ENCODE measurements at places on chromosomes 7 and 10.

DNA sequence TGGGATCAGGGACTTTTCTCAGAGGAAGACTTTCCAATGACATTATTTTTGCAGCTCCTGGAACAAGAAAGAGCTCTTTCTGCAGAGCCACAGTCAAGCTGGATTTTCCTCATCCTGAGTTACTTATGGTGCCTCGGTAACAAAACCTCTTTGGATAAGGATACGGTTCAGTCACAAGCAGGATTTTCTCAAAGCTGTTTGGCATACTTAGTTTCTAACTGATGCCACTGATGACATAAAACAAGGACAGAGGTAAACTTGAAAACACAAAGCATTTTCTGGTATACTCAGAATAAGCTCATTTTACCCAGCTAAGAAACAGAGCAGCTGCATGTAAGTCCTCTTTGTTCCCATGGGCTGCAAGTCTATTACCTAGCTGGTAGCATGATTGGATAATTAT lies 340.9 kb upstream of the MEOX2 start:
- no peak for DNase-seq

DNA sequence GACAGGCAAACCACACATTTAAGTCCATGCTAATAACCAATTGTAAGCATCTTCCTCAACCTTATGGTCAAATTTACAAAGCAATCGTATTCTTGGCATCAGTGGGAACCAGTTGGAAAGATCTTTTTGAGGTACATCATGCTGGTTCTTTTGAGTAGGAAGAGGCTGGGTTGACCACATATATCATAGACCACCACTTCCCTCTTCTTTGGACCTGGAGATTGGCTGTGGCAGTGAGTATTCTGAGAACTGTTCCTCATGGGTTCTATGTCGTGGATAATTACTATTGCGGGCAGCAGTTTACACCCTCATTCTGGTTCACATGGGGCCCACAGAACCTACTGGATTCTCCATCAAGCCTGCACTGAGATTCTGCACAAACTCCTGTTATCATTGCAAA lies 35.5 kb upstream of the C1GALT1 start:
- DNase-seq = no peak

DNA sequence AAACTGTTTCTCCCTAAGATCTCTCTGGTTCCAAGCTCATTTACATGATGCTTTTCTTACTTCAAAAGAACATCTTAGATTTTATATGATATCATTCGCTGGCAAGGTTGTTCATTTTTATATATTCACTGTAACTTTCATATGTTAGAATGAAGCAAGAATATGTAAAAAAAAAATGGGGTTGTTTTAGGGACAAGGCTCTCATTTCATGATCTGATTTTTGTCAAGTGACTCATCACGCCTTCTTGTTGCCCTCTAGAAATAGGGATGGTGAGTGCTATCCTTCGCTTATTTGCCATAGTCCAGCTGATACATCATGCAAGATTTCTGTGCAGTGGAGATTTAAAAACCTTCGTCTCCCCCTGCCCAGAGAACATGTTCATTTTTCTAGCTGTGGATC lies 14.0 kb upstream of the CELF2 start:
- DNase-seq = no peak

- no peak for DNase-seq
These were observed 24.7 kb downstream of the EXOC6 start for GRCh38 chr10:92873029-92873428.

DNA sequence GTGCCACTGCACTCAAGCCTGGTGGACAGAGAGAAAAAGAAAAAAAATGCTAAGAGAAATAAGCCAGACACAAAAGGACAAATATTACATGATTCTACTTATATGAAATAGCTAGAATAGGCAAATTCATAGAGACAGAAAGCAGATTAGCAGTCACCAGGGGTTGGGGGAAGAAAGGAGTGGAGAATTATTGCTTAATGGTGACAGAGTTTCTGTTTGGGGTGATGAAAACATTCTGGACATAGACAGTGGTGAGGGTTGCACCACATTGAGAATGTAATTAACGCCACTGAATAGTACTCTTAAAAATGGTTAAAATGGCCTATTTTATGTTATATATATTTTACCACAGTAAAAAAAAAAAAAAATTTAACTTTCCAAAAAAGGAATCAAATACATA lies 6.4 kb upstream of the NT5C2 start:
- no peak for DNase-seq

DNA sequence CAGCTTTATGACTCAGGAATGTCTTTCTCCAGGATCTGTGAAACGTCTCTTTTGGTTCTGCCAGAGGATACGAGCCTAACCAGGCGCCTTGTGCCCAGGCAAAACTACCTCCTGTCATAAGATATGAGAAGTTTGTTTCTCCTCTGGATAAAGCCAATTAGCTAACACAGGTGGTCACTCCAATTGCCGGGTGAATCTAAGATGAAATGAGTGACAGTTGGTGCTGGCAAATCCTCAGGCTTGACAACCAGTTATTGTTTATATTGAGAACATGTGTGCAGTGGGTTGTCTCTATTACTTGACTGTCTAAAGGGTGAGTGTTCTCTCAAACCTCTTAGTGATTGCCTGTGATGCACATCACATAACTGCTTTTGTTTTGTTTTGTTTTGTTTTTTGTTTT lies 449.1 kb downstream of the XPNPEP1 start:
- DNase-seq = no peak

DNA sequence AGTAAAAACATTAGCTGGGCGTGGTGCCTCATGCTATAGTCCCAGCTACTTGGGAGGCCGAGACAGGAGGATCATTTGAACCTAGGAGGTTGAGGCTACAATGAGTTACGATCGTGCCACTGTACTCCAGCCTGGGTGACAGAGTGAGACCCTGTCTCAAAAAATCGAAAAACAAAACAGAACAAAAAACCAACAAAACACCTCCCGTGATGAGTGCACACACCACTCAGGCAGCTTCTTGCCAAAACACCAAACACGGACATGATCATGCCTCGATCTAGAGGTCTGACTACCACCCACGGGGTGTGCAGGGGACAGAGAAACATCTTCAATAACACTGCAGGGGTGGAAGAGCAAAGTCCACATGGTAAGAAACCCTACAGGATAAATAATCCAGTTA lies 44.4 kb downstream of the AMZ1 start:
- DNase-seq = no peak

DNA sequence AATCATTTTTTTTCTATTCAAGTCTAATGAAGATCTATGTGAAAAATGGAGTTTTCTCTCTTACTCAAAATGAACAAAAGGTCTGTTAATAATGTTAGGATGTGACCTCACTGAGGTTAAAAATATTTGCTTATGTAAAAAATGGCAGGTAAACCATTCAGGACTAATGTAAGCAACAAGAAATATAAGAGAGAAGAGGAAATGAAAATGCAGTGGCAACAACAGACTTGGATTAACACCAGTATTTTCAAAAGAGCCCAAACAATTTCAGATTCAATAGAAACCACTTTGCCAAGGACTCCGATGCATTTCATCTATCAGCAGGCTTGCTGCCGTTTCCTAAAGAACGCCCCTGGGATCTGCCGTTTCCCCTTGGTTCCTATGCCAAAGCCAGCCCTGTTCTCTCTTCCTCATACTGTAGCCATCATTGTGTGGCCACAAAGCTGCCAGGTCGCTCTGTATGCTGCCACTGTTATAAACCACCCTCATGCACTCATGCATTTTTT lies 66.4 kb downstream of the MTURN start:
- no peak for DNase-seq

- no peak for DNase-seq
These were observed 446.3 kb downstream of the TCERG1L start for GRCh38 chr10:130864961-130865818.

DNA sequence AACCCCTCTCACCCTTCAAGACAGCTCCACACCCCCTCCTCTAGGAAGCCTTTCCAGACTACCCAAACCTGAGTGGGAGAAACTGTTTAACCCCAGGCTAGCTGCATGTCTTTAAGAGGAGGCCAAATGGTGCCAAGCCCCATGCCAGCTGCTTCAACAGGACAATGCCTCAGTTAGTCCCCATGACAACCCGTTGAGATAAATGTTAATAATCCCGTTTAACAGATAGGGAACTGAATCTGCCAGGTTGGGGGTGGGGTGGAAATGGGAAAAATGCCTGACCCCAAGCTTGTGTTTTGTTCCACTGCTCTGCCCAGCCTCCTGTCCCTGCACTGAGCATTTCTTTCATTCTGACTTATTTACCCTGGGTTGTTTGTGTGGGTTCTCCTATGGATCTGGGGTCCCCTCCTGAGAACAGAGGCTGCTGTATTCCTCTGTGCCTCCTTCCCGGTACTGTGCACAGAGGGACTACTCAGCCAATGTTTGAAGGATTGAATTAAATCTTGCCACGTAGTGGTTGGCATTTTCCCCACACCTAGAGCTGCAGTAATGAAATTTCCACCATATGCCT lies 452.6 kb upstream of the ZMIZ1 start:
- DNase-seq = no peak

GRCh38 chr7:102082693-102083368 lies 203.8 kb upstream of the SH2B2 start:
- no peak for DNase-seq

- no peak for DNase-seq
These were observed 545.1 kb downstream of the SH2D4B start for GRCh38 chr10:81082621-81083376.

DNA sequence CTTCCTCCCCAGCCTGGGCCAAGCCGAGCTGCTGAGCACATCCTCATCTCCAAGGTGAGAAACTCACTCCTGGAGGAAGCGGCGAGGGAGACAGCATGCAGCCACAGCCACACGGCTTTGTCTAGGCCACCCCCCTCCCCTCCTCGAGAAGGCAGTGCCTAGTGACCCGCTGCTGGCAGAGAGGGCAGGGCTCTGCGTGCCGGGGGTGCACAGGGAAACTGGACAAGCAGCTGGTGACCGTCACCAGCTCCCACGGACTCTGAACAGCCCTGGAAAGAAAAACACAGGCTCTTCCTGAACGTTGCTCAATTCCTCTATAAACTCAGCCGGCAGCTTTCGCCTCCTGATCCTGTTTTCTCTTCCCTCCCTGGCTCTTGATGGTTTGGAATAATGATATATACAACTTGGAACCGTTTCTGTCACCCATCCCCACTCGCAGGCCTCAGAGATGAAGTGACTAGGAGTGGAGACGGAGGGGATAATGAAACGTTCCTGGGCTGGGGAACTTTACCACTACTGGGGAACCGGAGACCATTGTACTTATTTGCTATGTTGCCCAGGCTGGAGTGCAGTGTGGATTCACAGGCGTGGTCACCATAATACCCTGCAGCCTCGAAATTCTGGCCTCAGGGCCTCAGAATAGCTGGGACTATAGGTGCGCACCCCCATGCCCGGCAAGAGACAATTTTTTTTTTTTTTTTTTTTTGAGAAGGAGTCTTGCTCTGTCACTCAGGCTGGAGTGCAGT lies 19.3 kb downstream of the PAPOLB start:
- no peak for DNase-seq

DNA sequence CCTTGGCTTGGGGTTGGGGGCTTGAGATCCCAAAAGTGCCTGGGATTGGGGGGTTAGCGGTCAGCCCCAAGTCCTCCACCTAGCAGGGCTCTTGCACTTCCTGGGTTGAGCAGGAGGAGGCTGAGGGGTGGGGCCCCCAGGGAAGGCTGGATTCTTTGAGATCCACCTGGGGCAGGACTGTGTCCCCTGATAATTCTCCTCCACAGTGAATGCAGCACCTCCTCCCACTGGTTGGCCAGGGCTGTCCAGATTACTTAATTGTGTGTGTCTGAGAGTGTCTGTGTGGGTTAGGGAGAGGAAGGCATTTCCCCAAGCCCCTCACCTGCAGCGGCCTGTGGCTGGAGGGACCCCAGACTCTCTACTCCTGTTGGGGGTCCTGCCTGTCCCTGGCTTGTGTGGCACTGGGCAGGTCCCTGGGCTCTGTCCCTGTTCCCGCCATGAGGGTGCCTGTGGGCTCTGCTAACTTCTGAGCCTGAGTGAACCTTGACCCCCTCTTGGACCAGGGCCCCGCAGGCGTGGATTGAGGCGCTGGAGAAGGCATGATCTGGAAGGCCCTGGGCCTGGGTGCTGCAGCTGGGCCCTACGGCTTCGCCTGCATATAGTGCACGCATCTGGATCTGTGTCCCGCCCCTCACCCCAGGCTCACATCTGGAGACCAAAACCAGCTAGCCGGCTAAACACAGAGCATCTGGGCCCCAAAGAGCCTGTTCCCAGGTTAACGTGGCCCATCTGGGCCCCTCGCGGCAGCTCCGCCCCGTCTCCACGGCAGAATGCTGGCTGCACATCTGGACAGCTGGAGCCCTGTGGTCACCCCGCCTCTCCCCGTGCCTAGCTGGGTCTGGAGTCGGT lies 10.4 kb downstream of the TMEM270 start:
- no peak for DNase-seq
